ENCODE measurements at places on chromosomes 12 and 14.

- no peak for DNase-seq
These were observed 39.9 kb downstream of the KIF26A start for GRCh38 chr14:104178279-104178678.

DNA sequence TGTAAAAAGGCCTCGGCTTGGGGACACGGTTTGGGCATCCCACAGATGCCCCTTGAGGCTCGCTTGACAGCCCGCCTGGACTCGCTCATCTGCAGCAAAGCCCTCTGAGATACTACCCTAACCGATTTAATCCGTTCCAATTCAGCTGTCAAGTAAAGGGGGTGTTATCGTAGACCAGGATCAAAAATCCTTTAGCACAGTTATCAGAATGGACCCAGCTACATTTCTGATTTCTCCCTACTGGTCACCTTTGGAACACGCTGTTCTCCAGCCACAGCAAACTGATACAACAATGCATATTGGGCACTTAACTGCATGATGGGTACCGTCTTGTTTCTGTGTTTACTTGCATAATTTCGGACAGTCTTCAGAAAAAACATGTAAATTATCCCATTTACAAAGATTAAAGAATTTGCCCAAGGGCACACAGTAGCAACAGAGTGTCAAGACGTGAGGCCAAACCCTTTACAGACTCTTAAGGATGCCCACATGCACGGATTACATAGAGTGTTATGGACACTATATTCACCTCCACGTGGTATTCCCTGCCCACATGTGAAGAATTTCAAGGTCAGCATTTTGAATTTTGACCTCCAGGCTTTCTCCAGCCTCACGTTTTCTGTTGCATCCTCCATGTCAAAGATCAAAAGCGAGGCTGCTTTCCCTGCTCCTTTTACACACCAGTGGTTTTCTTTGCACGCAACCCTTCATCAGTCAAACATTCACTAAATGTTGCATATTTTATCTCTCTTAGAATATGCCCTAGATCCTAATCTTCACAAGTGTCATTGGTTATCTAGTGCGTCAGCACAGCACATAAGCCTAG lies 3.2 kb upstream of the DUSP6 start:
- DNase-seq = no peak

GRCh38 chr14:64221391-64222003 lies 72.7 kb downstream of the ESR2 start:
- no peak for DNase-seq

DNA sequence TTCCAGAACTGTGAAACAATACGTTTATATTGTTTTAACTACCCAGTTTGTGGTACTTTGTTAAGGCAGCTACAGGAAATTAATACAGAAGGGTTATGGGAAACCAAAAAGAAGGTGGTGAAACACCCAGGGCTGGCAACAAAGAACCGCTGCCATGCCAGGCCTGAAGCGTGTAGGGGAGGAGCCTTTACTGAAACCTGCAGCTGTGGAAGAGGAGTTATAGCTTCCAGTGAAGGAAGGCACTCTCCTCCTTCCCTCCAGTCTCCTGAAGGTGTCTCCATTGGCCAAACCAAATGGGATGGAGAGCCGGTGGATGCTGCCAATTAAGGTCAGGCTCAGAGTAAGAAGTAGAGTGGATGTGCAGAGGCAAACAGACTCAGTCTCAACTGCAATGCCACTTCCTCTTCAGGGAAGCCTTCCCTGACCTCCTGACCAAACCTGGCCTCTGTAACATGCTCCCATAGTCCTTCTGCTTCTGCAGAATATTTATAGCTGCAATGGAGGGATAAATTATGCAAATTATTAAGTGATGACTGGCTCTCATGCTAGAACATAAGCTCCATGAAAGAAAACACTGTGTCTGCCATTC lies 168.3 kb downstream of the DAD1 start:
- DNase-seq = peak; percentile 23

DNA sequence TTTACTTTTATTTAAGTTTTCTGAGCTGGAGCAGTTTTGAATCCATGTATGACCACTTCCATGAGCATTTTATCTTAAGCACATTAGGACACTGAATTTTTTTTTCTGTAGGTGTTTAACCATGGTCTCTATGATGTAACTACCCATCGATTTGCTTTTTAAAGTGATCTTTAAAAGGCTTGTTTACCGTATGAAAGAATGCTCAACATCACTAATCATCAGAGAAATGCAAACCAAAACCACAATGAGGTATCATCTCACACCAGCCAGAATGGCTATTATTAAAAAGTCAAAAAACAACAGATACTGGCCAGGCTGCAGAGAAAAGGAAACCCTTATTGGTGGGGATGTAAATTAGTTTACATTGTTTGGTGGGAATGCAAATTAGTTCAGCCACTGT lies 23.0 kb downstream of the GLRX5 start:
- no peak for DNase-seq

GRCh38 chr12:9718968-9719367 lies 13.9 kb downstream of the CLECL1 start:
- DNase-seq = no peak

DNA sequence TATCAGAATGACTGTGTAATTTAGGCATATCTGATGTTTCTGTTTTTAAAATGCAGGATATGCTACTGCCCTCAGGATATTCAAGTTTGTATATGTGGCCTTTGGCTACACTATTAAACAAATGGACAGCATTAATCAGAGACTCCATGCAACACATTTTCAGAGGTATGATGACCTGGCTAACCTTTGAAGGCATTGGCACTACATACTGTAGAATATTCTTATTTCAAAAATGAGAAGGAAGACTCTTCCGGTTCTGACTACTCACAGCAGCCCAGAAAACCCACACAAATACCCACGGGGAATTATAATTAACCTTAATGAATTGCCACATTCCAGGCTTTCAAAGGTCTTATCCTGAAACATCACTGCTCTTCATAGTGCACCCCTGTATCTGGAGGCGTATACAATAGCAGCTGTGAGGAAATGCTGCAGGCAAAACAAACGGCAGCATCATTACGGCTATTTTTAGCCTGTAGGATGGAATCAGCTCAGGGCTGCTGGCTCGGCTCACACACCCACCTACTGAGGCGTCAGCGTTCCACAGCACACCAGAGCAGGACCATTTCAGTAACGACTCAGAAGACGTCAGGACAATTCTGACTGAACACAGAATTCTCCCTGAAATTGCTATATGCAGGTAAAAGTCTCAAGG lies 648.5 kb downstream of the RPS29 start:
- DNase-seq = no peak

GRCh38 chr12:88299567-88300101 lies 157.5 kb downstream of the TMTC3 start:
- DNase-seq = peak; percentile 0

DNA sequence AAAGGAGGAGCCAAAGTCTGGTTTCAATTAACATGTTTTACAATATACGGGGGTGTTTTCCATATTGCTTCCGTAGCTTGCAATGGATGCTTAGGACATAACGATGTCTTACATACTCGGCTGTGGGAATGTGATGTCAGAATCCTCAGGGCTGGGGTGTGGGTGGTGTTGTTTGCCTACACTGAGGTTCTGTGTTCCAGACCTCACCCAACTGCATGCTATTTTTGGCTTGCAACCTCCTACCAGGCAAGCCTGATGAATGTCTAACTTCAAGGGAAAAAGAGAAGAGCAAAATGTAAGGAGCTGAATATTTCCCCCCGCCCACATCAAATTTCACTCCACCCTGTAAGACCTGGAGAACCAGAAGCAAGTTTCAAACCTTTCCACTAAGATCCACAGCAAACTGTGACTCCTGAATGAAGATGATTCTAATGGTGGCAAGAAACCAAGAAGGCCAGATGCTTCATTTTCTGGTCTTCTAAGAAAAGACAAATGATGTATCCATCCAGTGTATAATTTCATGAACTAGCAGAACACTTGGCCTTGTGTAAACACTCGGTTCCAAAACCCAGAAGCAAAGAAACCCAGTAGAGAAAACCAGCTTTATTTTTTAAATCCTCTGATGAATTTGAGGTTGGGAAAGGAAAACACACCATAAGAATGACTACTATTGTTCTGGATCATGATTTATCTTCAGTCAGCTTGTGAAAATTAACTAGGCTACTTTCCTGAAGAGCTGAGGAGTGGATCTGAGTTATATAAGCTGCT lies 227.9 kb downstream of the DACT1 start:
- peak; percentile 37 for DNase-seq

DNA sequence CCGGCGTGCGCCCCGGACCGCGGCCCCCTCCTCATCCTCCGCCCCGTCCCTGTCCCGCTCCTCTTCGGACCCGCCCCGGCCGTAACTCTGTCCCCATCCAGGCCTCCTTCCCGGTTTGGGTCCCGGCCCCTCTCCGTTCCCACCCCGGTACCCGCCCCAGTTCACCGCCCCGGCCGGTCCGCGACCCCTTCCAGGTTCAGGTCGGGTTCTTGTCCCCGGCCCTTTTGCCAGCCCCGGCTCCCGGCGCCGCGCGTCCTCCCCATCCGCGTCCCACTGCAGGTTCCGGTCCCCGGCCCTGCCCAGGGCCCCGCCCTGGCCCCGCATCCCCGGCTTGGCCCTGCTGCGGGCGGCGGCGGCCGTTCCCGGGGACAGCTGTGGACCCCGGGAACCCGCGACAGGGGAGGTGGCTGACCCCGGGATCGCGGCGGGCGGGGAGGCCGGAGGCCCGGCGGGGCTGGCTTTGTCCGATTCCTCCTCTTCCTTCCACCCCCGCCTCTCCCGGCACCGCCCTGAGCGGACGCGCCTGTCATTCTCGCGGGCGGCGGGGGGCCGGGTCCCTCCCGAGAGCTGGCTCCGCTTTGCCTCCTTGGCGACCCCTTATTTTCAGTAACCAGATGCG lies 601 bp downstream of the KLC1 start:
- DNase-seq = peak; percentile 22

DNA sequence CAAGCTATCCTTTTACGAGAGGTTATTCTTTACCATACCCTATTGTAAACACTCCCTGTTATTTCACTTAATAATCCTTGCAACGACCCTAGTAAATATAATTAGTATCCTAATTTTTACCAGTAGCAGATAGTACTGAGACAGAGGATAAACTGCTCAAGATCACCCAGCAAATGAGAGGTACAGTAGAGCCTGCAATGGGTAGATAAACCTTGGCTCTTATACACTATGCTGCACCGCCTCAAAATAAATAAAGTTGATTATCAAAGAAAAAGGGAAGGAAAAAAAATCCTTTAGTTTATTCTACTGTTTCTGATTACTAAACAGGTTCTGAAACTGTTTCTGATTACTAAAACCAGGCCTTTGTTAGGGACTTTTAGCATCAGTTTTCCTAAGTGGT lies 22.5 kb downstream of the YBX3 start:
- DNase-seq = no peak

GRCh38 chr12:32681272-32681671 lies 2.2 kb downstream of the DNM1L start:
- no peak for DNase-seq

GRCh38 chr12:80681-81190 lies 14.2 kb downstream of the IQSEC3 start:
- DNase-seq = no peak

DNA sequence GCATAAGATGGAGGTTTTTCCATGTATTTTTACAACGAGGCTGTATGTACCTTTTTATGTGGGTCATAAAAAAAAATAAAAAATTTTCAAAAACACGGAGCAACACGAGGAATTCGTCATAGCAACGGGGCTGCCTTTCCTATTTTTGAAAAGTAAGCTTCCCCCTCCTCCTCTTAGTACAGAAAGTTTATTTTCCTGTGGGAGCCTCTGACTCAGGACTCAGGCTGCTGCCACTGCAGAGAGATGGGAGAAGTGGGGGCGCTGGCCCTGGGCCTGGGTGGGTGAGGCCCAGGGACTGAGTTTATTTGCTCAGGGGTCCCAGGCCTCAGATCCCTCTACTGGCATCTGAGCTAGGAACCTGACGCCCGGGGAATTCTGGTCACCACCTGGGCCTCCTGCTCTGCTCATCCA lies 10.2 kb upstream of the CMKLR1 start:
- no peak for DNase-seq

- no peak for DNase-seq
These were observed 100.8 kb downstream of the USP15 start for GRCh38 chr12:62361048-62361447.

GRCh38 chr14:82447586-82447985 lies 913.9 kb upstream of the SEL1L start:
- no peak for DNase-seq

DNA sequence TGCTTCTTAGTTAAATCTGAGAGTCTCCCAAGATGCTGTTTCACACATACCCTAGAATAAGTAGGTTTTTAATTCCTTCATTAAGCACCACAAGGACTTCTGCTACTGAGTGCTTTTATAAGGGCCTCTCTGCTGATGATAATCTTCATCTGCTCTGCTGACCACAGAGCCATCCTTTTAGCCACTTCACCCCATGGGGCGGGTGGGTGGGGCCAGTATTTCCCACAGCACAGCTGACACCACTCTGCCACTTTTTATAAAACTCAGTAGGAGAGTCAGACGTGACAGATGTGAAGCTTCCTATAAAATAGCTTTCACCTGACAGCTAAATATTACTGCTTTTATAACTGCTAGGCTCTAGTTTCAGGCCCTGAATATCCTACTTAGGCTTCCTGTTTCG lies 20.3 kb downstream of the FCF1 start:
- no peak for DNase-seq

DNA sequence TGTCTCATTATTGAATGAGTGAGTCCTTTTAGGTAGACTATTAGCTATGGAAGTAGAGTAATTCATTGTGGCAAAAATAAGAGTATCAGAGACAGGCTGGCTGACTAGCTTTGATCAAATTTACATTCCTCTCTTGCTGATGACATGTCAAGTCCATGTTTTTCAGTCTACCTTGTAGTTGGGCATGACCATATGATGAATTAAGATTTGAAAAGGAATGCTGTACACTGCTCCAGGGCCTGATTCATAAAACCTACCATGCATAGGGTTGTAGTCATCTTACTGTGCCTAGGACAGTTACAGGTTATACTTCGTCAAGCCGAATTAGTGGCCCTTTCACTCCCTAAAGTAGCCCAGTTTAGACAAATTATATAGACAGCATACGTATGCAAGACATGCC lies 545.7 kb upstream of the MIS18BP1 start:
- DNase-seq = no peak

DNA sequence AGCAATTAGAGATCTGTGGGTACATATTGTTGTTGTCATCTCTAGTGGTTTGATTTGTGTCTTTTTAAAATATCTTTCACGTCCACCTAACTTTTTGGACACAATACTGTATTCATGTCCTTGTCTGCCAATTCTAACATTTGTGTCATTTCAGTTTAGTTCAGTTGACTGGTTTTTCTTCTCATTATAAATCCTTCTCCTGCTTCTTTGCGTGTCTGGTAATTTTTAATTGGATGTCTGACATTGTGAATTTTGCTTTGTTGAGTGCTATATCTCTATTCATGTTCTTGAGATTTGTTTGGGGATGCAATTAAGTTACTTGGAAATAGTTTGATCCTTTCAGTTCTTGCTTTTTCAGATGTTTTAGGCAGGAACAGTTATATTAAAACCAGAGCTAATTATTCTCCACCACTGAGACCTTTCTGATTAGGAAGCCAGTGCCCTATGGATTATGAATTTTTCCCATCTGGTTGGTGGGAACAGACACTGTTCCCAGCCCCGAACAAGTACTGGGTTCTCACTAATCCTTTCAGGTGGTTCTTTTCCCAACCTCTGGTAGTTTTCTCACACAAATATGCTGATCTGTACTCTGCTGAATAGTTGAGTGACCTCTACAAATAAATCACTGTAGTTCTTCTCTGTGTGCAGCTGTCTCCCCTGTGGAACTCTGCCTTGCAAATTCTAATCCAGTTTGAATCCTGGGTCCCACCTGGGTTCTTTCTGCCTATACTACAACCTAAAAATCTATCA lies 91.1 kb upstream of the DYNC1H1 start:
- DNase-seq = no peak
